CMK (cell line): ENCODE measurements at places on chromosomes 2 and 18.

DNA sequence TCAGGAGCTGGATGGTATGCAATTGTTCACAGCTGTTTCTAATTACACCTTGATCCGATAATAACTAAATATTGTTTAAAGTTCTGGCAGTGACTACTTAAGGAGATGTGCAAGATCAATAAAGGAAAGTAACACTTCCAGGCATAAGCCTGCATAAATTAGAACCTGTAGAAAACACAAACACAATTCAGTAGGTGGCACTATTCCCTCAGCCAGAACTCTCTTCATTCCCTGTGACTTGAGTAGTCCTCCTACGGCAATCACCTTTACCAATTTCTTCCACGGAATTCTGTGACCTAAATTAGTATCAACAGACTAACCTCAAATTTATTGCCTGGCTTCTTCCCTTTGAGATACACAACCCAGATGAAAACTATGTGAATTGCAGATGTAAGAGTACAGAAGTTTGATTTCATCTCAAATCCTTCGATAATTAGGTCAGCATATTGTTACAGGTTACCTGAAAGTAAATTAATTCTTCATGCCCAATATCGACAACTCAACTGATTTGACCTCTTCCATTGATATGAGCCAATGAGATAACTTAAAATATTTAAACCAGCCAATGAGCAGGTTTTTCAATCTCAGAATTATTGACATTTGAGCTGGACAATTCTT, 137.8 kb downstream of the PID1 start:
- DNase-seq, result no peak

DNA sequence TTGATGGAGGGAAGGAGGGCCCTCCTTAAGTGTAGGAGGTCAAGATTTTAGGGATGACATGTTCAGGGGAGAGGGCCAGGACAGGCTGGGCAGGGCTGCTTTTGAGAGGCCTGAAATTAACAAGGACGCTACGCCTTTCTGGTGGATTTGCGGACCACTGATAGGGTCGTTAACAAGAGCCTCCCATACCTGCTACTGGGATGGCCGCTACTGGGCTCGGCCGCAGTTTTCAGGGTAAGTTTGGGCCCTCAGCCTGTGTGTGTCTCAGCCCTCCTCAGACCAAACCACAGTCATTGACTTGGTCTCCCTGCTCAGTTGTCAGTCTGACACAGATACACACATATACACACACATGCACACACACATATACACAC, 180.9 kb downstream of the SMAD2 start:
- no peak for DNase-seq

DNA sequence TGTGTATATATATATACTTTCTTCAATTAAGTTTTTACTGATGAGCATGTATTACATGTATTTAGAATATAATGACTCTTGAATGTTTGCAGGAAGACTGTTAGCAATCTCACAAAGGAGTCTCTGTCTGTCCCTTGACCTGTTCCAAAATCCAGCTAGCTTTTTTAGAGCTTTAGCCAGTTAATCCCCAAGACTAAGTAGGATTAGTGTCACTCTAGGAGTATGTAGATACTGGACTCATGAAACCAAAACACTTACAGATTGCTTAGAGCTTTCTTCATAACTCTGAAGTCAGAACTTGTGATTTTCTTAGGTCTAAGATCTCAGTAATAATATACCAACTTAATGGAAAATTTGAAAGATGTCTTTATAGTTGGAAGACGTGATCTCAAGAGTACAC, 2.2 kb downstream of the UBXN4 start:
- no peak for DNase-seq

GRCh38 chr2:32768387-32769174, 140.7 kb downstream of the TTC27 start:
- DNase-seq, result peak; percentile 67

GRCh38 chr2:229051798-229052197, 219.3 kb downstream of the PID1 start:
- DNase-seq, result no peak

DNA sequence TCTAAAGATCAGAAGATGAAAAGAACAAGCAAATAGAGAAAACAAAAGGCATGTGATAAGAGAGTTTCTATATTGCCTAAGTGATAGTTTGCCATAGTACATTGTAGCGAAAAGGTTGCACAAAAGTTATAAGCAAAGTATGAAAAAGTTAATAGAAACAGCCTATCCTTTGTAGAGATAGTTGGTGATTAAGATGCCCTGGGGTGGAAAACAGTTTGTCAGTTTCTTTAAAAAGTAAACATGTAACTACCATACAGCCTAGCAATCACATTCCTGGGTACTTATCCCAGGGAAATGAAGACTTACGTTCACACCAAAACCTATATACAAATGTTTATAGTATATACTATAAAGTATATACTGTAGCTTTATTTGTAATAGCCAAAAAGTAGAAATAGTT, 16.9 kb upstream of the DAPL1 start:
- DNase-seq, result no peak

DNA sequence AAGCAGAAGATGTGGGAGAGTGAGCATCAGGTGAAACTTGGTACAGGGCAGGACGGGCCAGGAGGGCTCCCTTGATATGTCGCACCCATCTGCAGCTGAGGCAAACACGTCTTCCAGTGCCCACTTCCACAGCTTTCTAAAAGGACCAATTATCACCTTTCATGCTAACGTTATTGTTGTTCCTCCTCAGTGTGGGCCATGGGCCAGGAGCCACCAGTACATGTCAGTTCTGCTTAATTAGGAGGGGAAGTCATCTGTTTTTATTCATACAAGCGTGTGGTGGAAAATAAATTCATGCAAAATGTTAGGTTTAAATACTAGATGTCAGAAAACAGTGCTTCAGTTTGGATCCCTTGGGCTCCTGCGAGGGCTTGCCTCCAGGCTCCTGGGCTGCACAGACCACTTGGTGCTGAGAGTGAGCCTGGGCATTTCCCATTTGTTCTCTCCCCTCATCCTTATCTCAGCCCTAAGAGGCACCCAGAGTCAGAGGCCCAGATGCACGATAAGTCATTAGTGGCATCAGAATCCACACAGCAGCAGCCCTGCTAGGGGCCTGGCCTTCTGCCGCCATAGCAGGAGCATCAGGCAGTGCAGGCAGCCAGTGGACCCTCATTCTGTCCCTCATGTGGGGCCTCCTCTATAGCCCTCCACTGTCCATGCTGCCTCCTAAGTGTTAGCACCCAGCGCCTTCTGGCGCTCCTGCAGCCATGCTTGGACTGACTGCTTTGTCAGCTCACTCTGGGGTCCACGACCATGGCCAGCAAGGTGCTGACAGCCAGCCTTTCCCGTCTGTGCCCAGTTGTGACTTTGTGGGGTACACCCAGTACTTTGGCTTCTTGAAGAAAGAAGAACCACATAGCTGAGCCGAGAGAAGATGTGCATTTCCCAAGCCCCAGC, 539.8 kb upstream of the RAB6C start:
- DNase-seq, result no peak

GRCh38 chr2:228838819-228839218, 432.3 kb downstream of the PID1 start:
- DNase-seq, result no peak

- DNase-seq, result no peak
Observed at GRCh38 chr2:149040451-149040850, 2.0 kb downstream of the LYPD6B start.

- DNase-seq, result peak; percentile 21
Observed at GRCh38 chr2:67846370-67847070, 216.3 kb downstream of the C1D start.

DNA sequence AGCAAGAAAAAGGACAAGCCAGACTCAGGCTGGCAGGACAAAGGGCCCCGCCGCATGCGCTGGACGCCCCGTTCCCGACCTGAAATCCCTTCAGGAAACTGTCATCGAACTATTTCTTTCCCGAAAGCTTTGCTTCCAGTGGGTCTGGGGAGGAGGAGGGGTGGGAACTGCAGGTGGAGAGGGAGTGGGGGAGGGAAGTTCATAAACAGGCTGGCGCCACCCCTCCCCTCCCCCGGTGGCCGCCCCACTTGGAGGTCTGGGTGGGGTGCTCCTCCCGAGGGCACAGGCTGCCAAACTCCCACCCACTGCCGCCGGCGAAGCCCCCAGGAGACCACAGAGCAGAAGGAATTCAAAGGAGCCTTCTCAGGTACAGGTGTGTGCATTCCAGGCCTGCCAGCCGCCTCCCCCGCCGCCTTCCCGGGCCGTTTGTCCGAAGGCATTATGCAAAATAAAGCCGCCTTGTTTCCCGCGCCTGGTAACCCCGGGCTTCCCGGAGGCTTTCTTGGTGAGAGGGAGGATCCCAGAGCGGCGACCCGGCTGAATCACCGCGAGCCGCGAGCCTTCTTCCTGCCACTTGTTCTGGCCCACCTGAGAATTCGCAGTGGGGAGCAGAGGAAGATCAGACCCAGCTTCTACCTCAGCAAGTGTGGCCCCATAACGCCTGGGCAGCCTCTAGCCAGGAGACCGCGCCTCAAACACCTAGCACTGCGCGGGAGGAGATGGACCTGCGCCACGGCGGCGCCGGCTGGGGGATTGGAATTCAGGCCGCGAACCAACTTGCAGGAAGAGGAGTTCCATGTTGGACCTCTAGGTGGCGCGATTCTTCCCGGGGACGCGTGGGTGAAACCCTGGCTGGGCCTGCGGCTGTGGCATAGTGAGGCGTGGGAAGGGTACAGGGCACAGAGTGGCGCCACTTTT, 101.9 kb downstream of the FOXI3 start:
- DNase-seq, result no peak

DNA sequence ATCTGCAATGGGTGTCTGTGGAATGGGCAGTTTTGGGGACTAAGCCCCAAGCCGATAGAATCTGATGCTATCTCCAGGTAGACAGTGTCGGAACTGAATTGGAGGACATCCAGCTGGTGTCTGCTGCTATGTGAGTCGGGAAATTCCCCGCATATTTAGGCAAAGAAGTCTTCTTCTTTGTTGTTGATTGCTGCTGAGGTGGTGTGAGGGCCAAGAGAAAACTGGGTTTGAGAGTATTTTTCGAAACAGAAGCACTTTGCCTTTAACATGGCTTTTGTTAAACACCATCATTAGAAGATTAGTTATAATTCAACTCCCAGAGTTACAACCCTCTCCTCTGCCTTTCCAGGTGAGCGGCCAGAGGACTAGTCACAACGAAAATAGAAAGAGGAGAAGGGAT, 49.4 kb upstream of the ACTR3 start:
- no peak for DNase-seq

DNA sequence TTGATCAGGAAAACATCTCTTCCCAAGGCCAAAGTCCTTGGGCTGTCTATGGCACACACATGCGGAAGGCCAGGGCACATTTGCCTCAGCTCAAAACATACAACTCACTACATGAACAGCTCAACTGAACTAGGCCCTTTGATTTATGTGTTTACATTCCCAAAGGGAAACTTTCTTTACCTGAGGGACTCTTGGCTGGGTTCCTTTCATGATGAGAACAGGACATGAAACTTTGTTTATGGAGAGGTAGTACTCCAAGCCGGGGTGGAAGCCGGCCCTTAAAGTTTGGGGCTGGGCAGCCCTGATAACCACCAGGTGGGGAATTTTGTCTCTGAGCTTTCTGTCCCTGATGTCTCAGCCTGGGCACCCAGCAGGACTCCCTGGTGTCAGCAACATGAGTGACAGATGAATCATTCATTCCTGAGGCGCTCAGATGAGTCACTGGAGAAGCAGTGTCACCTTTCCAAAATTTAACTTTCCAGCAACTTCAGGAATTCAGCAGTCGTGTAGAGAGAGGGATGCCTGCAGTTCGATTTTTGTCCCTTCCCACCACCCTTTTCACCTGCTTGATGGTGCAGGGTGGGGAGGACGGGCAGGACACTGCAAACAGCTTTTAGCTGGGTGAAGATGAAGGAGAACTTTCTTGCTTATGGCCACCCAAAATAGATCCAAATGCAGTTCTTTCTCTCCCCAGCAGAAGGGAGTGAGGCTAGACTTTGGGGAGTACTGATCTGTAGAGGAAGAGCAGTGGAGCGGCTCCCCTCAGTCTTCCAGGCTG, 331.6 kb downstream of the DYSF start:
- no peak for DNase-seq

GRCh38 chr2:223996391-223996790, 39.1 kb downstream of the MRPL44 start:
- no peak for DNase-seq

DNA sequence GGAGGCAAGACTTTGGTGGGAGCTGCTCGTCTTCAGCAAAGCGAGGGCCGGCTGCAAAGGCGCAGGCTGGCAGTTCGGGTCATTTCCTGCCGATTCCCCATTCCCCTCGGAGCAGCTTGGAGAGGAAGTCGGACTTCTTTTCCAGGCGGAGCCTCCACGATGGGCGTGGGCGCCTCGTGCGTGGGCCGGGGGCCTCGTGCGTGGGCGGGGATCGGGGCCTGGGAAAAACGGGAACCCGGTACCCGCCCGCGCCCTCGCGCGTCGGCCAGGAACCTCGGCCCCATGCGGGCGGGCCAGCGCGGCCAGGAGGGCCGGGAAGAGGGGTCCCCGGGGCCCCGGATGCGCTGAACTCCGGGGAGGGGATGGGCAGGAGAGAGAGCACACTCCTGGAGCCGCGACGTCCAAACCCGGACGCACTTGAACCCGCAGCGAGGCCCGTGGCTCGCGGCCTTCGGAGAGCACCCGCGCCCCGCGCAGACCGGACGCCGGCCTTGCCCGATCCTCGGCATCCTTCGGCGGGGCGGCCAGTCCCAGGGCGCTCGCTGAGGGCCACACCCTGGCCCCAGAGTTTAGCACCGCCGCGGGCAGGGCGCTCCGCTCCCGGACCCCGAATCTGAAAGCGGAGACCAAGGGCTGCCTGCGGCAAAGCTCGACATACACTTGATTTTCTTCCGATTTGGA, 368.4 kb downstream of the MTX2 start:
- no peak for DNase-seq

DNA sequence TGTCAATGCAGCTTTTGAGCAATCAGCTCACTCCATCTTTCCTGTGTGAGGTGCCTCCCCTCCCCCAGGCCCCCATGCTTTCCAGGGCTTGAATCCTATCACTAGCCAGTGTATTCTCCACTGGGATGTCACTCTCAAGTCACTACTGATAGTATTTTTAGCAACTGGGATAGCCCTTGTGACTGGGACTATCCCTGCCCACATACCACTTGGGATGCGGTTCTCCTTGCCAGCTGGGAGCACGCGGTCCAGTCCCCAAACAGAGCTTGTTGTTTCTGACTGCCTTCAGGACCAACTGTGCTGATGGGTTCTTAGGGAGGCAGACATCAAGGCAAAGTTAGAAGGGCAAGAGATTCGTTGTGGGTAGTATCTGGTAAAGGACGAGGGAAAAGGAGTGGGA, 134.9 kb downstream of the FAM161A start:
- DNase-seq, result no peak

DNA sequence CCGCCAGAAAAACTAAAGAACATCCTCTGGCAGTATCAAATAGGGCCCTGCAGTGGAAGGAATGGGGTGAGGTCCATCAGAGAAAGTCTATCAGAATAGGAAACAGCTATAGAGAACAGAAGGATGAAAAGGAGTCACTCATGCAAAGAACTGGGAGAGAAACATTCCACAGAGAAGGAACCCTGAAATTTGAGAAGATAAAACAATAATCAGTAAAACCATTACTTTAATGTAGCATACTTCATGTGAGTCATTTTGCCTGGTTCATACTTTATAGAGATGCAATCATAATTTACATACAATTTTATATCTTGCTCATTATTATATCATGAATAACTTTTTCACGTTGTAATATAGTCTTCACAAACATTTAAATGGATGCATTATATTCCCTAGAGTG, 402.2 kb downstream of the NCKAP5 start:
- no peak for DNase-seq
